CD4-positive, alpha-beta T cell treated with Interleukin-6 at 100 ng/mL for 8 hours (primary cell): ENCODE measurements at places on chromosomes 2 and 18.
A peak's percentile ranks its signal among the peaks of the same experiment; 100 is the strongest.

GRCh38 chr2:55530539-55531081 is 11.1 kb downstream of the CFAP36 start:
- peak; percentile 31 for DNase-seq

- DNase-seq = no peak
Measured at GRCh38 chr18:45413180-45413836, 202.0 kb upstream of the SLC14A2 start.

- no peak for DNase-seq
Measured at GRCh38 chr2:75276093-75277029, 77.0 kb upstream of the TACR1 start.

GRCh38 chr2:49928551-49928950 is 774.2 kb upstream of the FSHR start:
- DNase-seq = no peak

GRCh38 chr18:3824101-3824500 is 374.1 kb downstream of the TGIF1 start:
- no peak for DNase-seq

- no peak for DNase-seq
Measured at GRCh38 chr18:45328296-45328695, 287.0 kb upstream of the SLC14A2 start.

DNA sequence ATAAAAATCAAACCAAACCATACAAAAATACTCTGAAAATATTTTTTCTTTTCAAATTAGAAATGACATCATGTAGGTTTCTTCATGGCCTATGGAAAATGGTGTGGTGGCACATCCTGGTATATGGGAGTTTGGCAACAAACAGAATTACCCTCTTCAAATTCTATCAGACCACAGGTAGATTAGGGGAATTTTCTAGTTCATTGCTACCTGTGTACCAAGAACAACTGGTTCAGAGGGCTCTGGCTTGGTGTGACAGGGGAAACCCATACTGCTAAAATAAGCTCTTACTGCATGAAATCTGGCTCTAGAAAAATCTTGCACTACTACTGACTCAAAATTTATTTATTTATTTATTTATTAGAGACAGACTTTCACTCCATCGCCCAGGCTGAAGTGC is 63.4 kb upstream of the PELI1 start:
- no peak for DNase-seq

DNA sequence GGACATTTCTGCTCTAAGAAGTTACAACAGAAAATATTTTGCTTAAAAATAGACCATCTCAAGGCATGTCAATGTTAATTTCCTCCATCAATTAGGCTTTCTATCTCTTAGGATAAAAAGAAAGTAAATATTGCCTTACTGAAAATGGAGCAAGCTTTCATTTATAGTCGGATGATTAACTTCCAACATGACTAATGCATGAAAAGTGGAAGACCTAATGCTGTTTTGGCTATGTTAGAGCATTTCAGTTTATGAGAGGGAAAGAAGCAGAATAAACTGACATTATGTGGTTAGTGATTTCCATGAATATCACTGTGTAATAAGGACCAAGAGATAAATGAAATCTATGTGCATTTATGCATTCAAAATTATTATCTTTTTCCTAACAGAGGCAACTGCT is 475.2 kb upstream of the UBE2E3 start:
- no peak for DNase-seq

- no peak for DNase-seq
Measured at GRCh38 chr18:26454616-26455015, 93.7 kb downstream of the KCTD1 start.

DNA sequence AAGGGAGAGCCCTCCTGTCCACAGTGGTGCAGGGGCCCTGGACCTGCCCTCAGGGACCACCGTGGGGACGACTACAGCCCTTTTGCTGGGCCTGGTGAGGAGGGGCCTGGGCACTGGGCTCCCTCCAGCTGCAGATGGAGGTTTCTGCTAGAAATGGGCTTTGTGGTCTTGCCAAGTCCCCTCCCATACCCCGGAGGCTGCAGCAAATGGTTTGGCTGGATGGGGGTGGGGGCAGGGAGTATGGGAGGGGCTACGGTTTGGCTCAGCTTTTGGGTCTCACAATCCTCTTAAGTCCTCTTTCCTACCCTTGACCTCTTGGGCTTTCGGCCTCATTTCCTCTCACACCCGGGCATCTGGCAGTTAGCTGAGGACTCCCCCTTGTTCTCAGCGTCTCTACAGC is 21.7 kb downstream of the TET3 start:
- DNase-seq = no peak
